ENCODE measurements at places on chromosomes 6 and 20.
A peak's percentile ranks its signal among the peaks of the same experiment; 100 is the strongest.

GRCh38 chr20:24917797-24918578 lies 31.1 kb upstream of the CST7 start:
- H3K27me3 ChIP-seq, result no peaks in the 10 kb centered on the region
- no peak overlapping the region for H3K27ac ChIP-seq
- H3K4me3 ChIP-seq, result peak overlapping the region; percentile 33

DNA sequence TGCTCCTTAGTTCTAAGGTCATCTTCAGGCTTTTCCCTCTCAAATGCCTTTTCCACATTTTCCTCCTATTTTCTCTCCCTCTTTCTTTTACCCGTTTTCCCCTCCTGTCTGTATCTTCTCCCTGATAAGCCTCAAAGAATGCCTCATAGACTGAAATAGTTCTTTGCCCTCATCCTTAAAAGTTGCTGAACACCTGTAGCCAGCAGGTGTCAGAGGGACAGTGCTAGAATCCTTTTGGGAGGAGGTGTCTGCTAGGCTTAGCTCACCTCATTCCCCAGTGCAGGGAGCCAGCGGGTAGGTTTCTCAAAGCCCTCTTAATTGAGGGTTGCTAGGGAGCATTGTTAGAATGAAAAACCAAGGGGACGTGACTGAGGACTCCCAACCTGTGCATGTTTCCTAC lies 204.0 kb downstream of the TSHZ2 start:
- no peaks in the 10 kb centered on the region for H3K4me1 ChIP-seq
- H3K27me3 ChIP-seq, result no peaks in the 10 kb centered on the region
- no peak for DNase-seq
- no peak overlapping the region for H3K4me3 ChIP-seq
- no peak overlapping the region for H3K27ac ChIP-seq
- no peaks in the 10 kb centered on the region for H3K36me3 ChIP-seq

- no peak for DNase-seq
- no peaks in the 10 kb centered on the region for H3K4me1 ChIP-seq
- H3K27ac ChIP-seq, result no peak overlapping the region
- no peaks in the 10 kb centered on the region for H3K27me3 ChIP-seq
These were observed 17.5 kb downstream of the L3MBTL1 start for GRCh38 chr20:43525021-43525420.

- no peak overlapping the region for H3K4me3 ChIP-seq
- peaks cover 3% of the 10 kb centered on the region for H3K4me1 ChIP-seq
- no peaks in the 10 kb centered on the region for H3K27me3 ChIP-seq
- DNase-seq, result no peak
- H3K36me3 ChIP-seq, result no peaks in the 10 kb centered on the region
These were observed 41.7 kb upstream of the FAM135A start for GRCh38 chr6:70371454-70372105.

DNA sequence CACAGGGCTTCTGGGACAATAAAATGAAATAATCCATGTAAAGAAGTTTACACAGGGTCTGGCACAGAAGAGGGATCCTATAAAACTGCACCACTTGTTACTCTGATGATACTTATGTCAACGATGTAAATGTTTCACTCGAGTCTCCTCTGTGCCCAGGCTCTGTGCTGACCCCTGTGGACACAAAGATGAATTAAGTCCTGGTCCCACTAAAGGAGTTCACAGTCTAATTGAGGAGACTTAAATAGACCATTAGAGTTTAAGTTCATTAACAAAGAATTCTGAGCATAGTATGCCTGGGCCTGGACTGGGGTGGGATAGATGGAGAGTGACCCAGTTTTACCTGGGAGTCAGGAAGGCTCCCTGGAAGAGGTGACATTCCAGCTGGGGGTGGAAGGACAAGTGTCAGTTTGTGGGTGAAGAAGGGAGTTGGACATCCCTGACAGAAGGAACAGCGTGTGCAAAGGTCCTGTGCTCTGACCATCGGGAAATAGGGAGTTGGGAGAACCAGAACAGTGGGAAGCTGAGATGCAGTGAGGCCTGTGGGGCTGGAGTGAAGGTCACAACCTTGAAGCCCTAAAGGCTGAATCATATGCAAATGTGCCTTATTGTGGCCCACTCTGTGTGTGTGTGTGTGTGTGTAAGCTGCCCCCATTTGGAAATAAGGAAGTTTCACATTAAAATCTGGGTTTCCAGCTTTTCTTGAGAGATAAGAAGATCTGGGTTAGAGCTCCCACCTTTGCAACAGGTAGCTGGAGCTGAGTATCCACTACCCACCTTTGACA lies 1.1 kb downstream of the OCSTAMP start:
- H3K4me1 ChIP-seq, result peaks cover 34% of the 10 kb centered on the region
- DNase-seq, result no peak
- H3K27ac ChIP-seq, result no peak overlapping the region
- H3K27me3 ChIP-seq, result peaks cover 6% of the 10 kb centered on the region
- no peaks in the 10 kb centered on the region for H3K36me3 ChIP-seq

GRCh38 chr6:21173031-21173430 lies 420.5 kb upstream of the SOX4 start:
- H3K4me1 ChIP-seq, result no peaks in the 10 kb centered on the region
- no peak overlapping the region for H3K27ac ChIP-seq
- H3K4me3 ChIP-seq, result no peak overlapping the region
- no peak for DNase-seq
- no peaks in the 10 kb centered on the region for H3K27me3 ChIP-seq

GRCh38 chr20:20820785-20821483 lies 108.5 kb upstream of the RALGAPA2 start:
- peaks cover 4% of the 10 kb centered on the region for H3K4me1 ChIP-seq
- no peak overlapping the region for H3K4me3 ChIP-seq
- DNase-seq, result no peak
- no peaks in the 10 kb centered on the region for H3K27me3 ChIP-seq

Data from CD4-positive, alpha-beta T cell (primary cell).